ENCODE measurements at places on chromosomes 2 and 18. TPM values are rescaled to one million over a fixed set of nuclear protein-coding genes. Genes with fewer than 3 reads are reported as not detected.

DNA sequence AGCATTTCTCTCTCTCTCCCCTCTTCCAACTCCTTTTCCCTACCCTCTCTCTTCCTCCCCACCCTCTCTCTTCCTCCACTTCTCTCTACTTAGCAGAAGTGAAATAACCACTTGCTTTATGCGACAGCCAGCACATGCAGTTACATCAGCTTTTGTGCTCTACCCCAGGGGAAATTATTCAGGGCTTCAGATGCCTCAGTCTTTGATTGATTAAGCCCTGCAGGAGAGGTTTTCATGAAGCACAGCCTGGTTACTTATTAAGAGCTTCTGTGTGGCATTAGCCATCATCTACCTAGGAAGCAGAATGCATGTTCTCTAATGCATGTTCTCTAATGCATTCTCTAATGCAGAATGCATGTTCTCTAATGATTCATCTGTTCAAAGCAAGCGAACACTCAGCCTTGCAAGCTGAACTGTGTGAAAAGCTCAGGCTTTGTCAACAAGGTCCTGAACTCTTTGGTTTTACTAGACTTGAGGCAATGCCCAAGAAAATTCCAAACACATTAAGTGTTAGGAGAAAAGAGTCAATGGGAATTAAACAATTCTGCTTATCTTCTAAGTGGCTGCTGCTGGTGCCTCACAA, 56.1 kb downstream of the LHCGR start:
- DNase-seq = no peak

DNA sequence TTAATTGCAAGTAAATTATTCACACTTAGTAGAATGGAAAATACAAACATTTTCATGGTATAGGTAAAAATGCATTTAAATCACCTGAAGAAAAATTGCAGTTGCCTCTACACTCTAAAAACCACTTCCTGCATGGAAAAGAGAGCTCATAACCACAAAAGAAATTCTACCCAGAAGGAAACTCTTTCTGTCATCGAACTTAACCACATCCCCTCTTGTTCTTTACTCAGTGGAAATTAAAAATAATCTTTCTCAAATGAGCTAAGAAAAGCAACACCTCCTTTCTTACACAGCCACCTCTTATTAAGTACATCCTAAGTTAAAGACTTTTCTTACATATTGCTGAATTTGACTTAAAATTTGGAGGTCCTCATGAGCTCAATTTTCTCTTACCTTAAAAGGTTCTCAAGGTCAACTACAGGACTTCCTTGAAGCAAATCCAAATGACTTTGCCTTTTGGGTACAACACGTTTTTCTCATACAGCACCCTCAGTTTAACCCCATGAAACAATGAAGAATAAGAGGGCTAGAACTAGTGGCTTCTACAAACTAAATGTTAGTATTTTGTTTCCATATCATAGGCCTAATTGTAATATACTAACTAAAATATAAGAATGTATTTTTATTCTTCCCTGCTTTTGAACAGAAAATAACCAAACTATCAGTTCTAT, 109.1 kb upstream of the CRIM1 start:
- no peak for DNase-seq

DNA sequence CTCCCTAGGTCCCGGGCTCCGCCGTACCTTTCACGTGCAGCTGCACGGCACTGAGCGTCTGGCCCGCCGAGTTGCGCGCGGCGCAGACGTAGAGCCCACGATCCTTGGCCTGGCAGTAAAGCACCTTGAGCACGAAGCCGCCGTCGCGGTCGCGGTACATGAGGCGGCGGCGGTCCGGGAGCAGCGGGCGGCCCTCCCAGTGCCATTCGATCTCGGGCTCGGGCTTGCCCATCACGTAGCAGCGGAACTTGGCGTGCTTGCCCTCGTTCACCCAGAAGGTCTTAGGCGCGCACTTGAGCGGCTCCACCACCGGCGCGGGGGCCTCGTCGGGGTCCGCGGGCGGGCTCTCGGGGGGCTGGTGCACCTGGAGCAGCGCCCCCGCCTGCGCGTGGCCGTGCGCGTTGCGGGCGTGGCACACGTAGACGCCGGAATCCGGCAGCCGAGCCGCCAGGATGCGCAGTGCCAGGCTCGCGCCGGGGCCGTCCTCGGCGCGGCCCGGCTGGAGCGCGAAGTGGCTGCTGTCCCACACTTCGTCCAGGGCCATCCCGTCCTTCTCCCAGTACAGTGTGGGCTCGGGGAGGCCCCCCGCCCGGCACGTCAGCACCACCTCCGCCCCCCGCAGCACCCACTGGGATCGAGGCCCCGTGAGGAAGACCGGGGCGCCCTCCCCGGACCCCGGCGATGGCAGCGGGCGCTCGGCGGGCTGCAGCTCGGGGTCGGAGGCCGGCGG, 980 bp downstream of the OBSL1 start:
- no peak for DNase-seq

- no peak for DNase-seq
Measured at GRCh38 chr2:173021939-173022371, 53.7 kb upstream of the MAP3K20 start.

The ELOA2 gene
- total RNA-seq = not detected

DNA sequence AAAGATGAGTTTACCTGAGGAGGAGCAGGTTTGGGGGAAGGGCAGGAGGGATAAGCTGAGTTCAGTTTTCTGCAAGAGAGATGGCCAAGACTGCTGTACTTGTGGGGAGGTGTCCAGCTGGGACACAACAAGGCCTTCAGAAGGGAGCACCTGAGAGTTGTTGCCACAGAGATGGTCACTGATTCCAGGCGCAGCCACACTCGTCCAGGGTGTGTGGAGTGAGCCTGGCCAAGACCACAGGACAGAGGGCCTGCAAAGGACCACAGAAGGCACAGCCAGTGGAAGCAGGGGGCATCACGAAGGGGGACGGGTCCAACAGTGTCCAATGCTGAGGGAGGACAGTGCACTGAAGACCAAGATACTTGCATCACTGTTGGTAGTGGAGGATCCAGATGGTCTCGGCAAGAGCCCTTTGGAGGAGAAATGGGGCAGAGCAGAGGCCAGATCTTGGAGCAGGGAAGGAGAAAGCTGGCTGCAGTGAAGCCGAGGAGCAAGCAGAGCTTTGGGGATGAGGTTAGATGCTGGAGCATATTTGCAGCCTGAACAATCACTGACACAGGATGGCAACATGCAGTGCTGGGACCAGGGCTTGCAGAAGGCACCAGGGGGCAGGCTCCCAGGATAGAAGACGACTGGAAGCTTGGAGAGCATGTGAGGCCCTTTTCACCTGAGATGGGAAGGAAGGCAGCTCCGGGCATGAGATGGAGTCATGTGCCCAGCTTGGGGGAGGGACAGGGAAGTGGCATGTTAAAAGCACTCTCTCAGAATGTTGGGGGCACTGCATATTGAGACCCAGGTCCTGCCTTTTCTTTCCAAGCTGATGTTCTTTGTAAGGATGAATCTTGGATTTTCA, 214.0 kb downstream of the CYP26B1 start:
- no peak for DNase-seq

GRCh38 chr2:65710779-65711295, 278.4 kb upstream of the SPRED2 start:
- no peak for DNase-seq

The DPP4 gene
- total RNA-seq = 3.5 TPM

The RESP18 gene
- total RNA-seq = not detected

DNA sequence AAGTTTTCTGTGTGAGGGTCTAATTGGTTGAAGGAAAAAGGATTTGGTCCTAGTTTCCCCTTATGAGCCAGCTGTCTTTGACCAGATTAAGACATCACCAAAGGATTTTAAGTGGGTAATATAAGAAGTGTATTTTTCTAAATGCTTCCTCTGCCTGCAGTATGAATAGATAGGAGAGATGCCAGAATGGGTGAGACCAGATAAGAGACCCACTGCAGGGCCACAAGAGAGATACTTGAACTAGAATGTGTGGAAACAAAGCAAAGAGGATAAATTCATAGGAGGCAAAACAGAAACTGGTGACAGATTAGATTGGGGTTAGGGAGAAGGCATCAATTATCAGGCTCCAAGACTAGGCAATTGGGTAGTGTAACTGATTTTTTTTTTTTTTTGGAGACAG, 1.1 kb upstream of the HDHD2 start:
- DNase-seq = no peak

GRCh38 chr2:179239195-179239594, 25.4 kb downstream of the SESTD1 start:
- DNase-seq = no peak

- DNase-seq = no peak
Measured at GRCh38 chr2:105052773-105053172, 14.9 kb downstream of the MRPS9 start.

The ZC3H6 gene
- 19.2 TPM for total RNA-seq

The MFSD2B gene
- total RNA-seq = not detected

The RIT2 gene
- not detected for total RNA-seq

GRCh38 chr2:21382701-21383520, 259.1 kb downstream of the TDRD15 start:
- no peak for DNase-seq

GRCh38 chr2:231911381-231911780, 14.8 kb downstream of the NPPC start:
- DNase-seq = no peak

- no peak for DNase-seq
Measured at GRCh38 chr2:120367221-120367620, 21.3 kb downstream of the INHBB start.

The MTLN gene
- total RNA-seq = 125 TPM

DNA sequence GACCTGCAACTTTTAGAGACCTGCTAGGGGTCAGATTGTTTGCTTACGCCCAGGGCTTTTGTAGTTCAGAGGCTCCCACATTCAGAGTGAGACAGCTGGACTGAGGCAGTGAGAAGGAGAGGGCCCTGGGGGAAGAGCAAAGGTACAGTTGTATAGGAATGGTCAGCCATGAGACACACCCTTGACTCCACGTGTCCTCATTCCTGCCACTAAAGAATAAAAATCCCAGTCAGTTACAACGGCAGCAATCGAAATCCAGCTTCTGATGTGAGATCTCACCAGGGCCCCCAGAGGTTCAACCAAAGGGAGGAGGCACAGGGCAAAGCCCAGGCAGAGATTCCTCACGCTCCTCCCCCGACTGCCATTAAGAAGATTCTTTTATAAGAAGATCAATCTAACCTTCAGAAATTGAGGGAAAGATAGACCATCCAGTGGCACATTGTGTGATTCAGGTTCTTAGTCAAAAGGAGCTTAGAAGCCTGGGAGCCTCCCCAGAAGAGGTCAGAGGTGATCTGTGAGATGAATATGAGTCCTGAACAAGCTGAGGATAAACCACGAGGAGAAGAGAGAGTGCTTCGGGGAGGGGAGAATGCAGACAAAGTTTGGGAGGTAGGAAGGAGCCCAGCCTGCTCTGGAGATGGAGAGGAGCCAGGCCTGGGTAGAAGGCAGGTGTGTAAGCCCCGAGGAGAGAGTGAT, 317.0 kb downstream of the CYP26B1 start:
- DNase-seq = no peak

GRCh38 chr2:48092846-48093803, 186.8 kb upstream of the FBXO11 start:
- DNase-seq = no peak

DNA sequence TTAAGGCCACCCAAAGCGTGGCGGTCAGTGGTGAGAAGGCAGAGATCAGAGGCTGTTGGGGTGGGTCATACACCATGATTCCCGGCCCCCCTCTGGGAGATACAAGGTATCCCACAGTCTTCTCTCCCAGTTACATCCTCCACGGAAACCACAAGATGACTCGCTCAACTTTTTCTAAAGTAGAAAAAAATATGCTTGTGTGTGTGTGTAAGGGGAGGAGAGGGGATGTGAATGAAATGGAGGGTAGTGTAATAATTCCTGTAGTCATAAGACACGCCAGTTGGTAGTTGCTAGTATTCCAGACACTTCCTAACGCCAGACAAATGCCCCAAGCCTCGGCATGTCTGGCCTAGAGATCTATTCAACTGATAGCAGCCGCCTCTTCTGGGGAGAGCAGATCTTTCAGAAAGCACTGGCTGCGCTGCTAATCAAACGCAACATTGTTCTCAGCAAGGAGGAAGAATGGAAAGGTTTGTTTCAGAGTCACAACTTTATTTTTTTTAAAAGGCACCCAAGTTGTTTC, 143.5 kb downstream of the TGIF1 start:
- no peak for DNase-seq

DNA sequence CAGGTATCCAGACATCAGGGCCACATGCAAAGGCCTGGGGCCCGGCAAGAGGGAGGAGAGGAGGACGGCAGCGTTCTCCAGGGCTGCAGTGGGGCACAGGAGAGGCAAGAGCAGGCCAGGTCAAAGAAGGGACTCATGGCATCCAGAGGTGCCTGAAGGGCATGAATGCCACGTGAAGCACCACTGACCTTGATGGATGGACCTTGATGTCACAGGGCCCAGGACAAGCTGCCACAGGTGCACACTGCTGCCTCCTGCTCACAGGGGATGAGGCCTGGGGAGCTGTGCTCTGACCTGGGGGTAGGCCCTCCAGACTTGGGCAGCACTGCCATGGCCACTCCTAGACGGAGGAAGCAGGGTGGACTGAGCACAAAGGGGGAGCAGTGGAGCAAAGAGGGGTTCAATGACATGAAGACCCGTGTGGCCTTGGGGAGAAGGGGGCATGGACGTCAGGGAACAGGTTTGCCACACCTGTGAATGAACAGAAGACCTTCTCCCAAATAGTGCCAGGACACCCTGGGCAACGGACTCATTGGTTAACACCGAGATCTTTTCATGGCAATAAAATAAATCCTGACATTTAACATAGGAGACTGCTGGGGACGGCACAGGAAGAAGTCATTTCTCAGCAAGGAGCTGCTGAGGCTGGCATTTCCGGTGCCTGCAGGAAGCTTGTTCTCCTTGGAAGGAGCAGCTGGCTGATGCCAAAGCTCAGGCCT, 65.6 kb downstream of the EMX1 start:
- DNase-seq = no peak

The IL37 gene
- total RNA-seq = not detected

The FAM110C gene
- 11.4 TPM for total RNA-seq

- no peak for DNase-seq
Measured at GRCh38 chr2:109155553-109156451, 26.8 kb downstream of the SH3RF3 start.

The ADNP2 gene
- total RNA-seq = 14.9 TPM

DNA sequence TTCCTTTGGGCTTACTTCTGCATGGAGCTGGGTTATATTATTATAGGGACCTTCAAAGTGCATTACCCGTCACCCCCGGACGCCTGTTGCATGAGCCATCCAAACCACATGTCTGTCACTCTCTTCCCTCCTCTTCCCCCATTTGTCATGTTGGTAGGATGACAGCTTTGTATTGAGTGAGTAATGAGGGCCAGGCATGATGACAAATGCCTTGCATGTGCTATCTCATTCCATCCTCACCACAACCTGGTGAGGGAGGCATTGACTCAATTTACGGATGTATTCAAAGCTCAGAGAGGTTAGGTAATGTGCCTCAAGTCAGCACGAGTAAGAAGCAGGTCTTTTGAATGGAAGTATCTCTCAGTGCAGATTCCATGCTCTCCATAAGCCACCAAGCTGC, 510.5 kb upstream of the TNP1 start:
- DNase-seq = no peak

DNA sequence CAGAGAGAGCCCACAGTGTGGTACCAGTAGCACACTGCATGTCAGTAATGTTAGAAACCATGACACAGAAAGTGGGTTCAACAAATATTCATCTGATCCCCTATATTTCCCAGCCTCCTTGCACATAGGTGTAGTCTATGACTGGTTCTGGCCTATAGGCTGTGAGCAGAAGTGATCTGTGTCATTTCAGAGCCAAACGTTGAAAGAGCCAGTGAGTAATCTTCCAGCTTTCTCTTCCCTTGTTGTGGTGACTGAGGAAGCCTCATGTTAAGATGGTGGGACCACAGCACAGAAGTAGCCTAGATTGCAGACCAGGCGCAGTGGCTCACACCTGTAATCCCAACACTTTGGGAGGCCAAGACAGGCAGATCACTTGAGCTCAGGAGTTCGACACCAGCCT, 4.1 kb downstream of the TMEM237 start:
- DNase-seq = no peak

GRCh38 chr2:113260991-113261390, 17.7 kb downstream of the PAX8 start:
- no peak for DNase-seq
